Fibroblast of skin of right biceps (primary cell): ENCODE measurements at places on chromosomes 6 and 20.

GRCh38 chr20:3188823-3189413 is 15.6 kb downstream of the DDRGK1 start:
- DNase-seq, result no peak

- peak; percentile 77 for DNase-seq
Measured at GRCh38 chr6:21026576-21027273, 492.5 kb downstream of the CDKAL1 start.

DNA sequence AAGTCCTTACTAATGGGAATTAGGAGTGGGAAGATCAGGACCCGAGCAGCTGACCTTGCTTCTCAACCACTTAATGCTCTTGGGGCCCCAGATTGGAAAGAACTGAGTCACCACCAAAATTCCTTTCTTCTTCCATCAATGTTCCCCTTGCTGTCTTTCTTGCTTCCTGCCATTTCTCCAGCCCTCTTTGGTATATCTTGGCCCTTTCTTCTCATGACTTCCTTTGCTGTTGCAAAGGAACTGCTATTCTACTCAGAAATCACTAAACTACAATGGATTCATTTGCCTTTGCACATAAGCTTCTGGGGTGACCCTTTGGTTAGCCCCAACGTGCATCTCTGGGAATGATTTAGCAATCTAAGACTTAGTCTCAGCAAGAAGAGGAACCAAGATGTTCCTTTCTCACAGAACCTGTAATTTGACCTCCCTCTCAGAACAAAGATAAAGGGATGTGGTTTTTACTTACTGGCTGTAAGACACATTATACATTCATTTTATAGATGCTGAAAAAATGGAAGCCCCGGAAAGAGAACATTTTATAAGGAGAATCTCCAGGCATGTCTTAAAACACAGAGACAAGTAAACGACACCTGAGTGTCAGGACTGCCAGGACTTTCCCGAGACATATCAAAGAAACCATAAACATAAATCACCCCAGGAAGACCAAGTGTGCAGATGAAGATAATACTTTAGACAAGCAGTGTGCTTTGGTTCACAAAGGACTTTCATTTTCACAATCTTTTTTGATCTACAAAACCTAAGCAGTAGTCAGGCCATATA is 99.0 kb upstream of the TNFAIP3 start:
- peak; percentile 82 for DNase-seq

DNA sequence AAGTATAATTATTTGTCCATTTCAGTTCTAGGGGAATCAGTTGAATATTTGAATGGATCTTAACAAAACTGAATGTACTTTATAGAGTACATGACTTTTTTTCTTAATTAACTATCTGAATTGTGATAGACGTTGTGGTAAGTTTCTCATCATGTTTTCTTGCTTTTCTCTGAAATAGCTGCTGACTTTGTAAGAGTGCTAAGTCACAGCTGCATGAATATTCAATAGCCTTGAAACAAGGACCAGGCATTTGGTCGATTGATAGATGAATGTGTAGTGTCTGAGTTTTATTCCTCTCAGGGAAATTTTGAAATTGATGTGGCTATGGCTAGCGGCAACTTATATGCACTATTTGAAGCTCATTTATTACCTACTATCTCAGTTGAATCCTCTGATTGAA is 56.0 kb downstream of the ADGRB3 start:
- no peak for DNase-seq

DNA sequence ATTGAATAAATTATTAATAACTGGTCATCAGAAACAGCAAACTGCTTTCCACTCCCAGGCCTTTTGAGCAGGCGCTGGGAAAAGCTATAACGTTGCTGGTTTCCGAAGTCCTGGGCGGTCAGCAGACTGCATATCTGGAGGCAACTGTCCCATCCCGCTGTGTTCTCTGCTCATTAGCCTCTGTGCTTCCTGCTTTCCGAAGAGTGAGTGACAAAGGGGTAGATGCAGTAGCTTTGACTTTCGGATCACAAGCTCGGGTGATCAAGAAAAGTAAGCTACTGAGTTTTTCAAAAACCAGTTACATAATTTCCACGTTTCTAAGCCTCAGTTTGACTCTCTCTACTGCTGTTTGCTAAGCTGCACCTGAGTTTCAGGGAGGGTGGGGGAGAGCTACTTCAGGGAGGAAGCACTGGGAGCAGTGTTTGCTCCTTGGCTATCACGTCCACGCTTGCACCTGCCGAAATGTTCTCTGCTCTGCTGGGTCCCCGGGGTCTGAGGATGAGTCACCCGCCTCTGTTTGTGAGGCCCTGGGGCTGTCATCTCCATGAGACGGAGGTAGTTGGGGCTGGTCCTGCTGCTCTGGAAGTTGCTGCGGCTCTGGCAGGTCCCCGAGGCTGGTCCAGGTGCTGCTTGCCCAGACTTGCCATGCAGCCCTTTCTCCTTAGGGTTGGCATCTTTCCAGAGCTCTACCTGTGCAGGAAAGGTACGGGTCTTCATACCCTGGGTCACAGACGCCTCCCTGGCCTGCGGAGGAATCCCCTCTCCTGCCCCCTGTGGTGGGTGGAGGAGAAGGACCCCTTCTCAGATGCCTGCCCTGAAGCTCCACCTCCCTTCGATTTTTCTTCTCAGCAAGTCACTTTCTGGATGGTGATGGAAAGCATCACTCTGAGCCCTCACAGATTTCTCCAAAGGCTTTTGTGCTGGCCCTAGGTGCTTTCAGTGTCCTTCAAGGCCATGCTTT is 220.0 kb downstream of the QKI start:
- no peak for DNase-seq

GRCh38 chr6:162854228-162854627 is 126.5 kb downstream of the PACRG start:
- DNase-seq, result no peak

- DNase-seq, result no peak
Measured at GRCh38 chr20:14729390-14729789, 392.0 kb upstream of the FLRT3 start.

GRCh38 chr20:3021327-3021726 is 22.1 kb upstream of the GNRH2 start:
- DNase-seq, result no peak

DNA sequence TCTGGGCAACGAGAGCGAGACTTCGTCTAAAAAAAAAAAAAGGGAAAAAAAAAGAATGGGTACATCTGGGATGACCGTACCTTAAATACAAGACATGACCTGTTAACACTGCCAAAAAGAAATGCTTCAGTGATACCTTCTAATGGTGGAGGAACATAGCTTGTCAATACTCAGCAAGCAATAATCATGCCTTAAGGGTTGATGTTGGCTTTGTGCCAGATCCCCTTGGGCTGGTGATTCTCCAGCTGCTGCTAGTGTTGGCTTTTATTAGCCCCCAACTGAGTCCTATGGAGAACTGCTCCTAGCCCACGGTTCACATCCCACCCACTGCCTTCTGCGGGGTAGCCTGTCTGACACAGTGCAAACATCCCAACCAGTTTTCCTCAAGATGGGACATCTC is 134.9 kb downstream of the PLCB1 start:
- DNase-seq, result no peak

DNA sequence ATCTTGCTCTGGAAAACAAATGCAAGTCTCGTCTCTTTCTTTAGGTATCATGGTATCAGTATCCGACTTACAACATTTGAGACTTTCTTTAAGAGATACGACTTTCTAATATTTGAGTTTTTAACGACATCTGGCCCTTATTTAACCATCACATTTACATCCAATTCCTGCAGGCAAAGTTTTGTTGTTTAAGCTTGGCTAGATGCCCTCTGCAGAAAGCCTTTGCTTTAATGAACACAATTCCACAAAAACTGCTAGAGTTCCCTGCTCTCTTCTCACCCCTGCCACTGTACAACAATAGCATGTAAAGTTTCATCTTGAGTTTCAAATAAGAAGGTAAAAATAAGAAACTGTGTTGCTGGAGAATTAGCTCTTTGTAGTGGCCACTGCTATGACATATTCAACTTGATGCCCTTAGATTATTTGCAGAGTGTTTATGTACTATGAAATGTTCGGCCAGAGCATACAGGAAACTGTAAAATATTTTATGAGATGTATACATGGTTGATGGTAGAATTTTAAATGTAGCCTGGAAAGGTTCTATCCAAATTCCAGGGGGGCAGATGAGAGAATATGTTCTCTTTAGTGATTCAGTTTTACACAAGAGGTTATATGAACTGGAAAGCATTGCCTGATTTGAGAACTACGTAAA is 438.6 kb downstream of the CDC5L start:
- no peak for DNase-seq

DNA sequence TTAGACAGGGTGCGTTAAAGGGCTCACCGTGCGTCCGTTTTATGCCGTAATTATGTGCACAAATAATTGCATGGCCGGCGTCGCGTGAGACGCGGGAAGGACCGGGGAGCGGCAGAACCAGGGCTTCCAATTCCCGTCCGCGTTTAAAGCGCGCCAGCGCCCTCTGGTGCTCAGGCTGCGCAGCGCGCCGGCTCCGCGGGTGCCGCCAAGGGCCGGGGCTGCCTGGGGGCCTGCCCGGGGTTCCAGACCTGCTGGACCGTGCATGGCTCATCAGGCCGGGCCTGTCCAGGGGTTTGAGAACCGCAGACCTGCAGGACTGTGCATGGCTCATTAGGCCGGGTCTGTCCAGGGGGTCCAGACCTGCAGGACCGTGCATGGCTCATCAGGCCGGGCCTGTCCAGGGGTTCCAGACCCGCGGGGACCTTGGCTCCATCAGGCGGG is 369.0 kb downstream of the THBS2 start:
- peak; percentile 38 for DNase-seq

DNA sequence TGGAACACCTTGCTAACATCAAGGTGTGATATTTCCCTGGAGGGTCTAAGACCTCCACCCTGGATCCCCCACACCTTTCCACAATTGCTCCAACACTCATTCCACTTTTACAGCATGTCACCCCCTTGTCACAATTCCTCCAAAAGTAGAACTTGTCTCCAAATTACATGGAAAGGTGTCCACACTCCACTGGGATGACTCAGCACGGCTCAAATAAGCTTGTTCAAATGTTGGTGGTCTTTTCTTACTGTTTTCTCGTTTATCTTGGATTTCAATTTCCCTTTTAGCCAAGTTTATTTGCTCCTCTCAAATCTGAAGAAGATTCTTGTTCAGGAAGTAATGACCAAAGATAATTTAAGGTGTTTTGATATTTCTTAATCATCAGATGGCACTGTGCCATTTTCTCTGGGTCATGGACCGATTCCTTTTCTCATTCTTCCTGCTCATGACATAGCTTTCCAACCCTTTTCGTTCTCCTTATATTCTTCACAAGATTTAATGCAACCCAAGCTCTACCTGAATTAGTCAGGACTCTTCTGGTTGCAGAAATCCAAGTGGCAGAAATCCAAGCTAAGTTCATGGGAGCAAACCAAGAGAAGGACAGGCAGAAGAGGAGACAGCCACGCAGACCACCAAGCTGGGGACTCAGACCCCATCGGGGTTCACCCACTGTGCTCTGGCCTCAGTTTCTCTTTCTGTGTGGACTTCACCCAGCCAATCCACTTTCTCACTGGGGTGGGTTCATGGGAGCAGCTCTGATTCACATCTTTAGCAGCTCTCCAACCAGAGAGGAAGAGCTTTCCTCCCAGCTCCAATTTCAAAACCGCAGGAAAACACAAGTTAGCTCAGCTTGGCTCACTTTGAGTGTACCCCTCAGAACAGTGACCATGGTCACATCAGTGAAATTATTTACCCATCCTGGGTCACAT is 110.5 kb upstream of the CDYL start:
- DNase-seq, result peak; percentile 36

- peak; percentile 18 for DNase-seq
Measured at GRCh38 chr6:57102976-57103375, 13.0 kb downstream of the ZNF451 start.

GRCh38 chr20:12902992-12903391 is 105.8 kb upstream of the SPTLC3 start:
- DNase-seq, result no peak

GRCh38 chr6:98945311-98946115 is 2.2 kb downstream of the FBXL4 start:
- no peak for DNase-seq

DNA sequence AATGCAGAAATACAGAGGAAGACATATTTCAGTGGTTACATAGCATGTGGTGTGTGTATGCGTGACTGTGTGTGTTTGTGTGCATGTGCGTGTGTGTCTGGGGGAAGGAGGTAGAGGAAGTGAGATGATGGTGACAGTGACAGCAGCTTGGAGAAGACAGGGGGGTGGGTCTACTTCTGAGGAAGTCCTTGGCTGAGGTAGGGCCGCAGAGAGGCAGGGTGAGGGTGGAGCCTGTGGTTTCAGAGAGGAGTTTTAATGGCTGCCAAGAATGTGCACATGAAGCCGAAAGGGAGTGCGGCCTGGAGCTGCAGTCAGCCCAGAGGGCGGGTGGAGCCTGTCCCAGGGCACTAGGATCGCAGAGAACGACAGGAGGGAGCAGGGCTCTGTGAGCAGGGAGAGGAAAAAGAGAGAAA is 22.7 kb upstream of the RNF24 start:
- peak; percentile 88 for DNase-seq

GRCh38 chr6:47743744-47744143 is 38.1 kb upstream of the OPN5 start:
- peak; percentile 40 for DNase-seq

- no peak for DNase-seq
Measured at GRCh38 chr6:166930354-166930891, 25.9 kb downstream of the RNASET2 start.

DNA sequence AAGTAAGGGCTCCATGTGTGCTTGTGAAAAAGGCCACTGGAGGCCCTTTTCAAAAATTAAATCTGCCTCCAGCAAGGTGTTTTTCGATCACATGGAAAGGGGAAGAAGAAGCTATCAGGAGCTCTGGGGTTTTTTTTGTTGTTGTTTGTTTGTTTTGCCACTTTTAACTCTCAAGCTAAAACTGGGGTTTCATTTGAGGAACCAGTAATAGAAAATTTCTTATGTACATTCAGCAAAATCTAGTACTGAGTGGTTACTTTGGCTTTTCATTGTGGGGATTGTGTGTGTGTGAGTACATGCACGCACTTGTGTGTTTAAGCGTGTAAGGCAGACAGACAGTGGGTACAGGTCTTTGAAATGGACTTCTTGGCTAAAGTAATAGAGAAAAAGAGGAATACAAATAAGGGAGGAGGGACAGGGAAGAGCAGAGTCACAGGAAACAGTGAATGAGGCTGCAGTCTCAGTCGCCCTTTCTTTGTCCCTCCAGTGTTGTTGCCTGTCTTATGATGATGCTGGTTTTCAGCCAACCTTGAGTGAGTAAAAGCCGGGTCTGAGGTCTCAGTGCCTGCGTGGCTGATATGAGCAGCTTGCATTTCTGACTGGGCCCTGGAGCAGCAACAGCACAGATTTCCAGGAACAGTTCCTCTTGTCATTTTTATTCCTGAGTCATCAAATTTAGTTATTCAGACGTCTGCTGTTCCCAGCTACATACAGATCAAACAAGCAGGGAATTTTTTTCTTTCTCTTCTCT is 26.2 kb downstream of the SLC16A10 start:
- peak; percentile 88 for DNase-seq

DNA sequence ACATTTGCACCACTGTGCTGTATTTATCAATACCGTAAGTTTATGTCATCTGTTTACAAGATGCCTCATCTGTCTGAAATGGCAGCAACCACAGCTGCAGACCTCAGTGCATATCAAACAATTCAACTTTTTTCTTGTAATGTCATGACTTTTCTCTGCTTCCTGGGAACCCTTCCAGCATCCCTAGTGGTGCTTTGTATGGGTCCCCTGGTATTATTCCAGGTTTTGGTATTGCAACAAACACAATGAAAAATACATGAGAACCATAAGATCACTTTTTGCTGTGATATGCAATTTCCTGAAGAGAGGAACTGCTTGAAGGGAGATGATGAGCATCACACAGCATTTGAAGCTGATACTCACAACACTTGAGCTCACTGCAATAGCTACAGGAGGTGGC is 12.0 kb upstream of the TXNDC5 start:
- no peak for DNase-seq

GRCh38 chr6:104256646-104257045 is 603.1 kb downstream of the HACE1 start:
- DNase-seq, result no peak

GRCh38 chr6:5095236-5095635 is 10.1 kb downstream of the PPP1R3G start:
- peak; percentile 21 for DNase-seq
